ENCODE measurements at places on chromosomes 4 and X.

GRCh38 chr4:143653031-143653430, 47.4 kb downstream of the FREM3 start:
- no peak for DNase-seq

GRCh38 chr4:153963216-153963615, 174.3 kb upstream of the SFRP2 start:
- no peak for DNase-seq

DNA sequence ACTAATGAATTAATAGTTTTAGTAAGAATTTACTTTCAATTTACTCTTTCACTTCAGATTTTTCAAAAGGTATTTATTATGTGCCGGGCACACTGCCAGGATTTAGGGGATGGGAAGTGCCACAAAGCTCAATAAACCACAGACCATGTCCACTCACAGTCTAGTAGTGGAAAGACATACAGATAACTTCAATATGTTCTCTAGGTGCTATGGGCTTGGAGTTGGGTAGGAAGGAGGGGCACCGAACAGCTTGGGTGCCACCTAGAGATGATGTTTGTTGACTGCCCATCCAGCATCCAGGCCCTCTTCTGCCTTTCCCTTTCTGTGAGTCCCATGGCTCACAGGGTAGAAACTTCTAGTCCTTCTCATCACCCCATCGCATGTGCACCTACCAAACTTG, 17.8 kb downstream of the MFAP3L start:
- DNase-seq: no peak

DNA sequence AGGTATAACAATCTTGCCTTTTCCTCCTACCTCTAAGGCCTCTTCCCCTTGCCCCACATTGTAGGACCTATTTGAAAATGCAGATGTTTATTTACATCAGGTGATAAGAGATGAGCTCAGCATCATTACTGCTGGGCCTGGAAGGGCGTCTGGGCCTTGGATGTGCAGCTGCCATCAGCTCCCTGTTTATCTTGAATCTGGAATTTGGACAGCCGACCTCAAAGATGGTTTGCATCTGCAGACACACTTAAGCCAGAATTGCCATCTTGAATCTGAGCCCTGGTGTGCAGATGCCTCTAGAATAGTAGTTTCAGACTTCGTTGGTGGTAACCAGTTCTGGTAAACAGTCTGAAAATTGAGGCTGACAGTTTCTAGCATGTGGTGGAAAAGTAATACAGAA, 59.0 kb downstream of the FAM193A start:
- no peak for DNase-seq

- no peak for DNase-seq
These were observed 4.6 kb downstream of the ARHGAP10 start for GRCh38 chr4:147736458-147736857.

DNA sequence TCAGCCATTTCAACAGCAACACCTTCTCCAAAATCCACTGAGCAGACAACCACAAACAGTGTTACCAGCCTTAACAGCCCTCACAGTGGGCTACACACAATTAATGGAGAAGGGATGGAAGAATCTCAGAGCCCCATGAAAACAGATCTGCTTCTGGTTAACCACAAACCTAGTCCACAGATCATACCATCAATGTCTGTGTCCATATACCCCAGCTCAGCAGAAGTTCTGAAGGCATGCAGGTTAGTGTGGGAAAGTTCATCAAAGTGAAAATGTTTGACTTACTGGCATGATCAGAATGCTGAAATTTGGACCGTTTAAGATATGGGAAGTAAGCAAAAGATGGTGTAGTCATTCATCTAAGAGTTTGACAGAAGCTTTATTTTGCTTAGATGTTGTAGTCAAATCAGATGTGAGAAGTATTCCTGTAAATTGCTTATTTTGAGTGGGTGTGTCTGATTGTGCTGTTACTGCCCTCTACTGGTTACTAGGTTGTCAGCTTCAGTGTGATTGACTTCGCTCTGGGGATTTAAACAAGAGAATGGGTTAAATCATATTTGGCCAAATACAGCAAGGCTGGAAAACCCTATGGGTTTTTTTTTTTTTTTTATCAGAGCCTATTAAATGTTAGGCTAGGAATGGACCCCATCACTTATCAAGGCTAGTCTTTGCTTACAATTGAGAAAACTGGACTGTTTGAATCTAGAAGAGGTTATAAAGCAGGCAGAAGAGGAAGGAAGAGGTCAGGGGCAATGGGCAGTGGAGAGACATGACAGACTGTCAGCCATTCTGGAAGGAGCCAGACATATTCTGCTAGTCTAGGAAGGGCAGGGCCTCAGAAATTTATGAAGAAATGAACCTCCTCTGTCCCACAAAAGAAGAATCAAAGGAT, 130.3 kb downstream of the DIPK2B start:
- peak; percentile 14 for DNase-seq

DNA sequence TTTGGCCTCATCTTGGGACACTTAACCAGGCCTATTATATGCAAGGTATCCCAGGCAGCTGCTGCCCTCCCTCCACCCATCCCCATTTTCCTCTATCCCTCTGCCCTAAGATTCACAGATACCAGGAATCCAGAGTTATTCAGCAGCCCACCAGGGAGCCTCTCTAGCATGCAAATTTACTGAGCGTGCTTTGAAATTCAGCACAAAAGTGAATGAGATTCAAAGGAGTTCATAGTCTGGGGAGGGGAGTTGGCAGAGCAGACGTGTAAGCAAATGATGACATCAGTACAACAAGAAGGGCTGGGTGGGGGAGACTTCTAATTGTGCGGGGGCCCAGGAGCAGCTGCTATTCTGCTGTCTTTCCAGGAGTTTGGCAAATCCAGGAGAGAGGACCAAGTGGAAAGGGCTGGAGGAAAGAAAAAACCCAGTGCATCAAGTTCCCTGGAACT, 1.7 kb upstream of the MTM1 start:
- no peak for DNase-seq

DNA sequence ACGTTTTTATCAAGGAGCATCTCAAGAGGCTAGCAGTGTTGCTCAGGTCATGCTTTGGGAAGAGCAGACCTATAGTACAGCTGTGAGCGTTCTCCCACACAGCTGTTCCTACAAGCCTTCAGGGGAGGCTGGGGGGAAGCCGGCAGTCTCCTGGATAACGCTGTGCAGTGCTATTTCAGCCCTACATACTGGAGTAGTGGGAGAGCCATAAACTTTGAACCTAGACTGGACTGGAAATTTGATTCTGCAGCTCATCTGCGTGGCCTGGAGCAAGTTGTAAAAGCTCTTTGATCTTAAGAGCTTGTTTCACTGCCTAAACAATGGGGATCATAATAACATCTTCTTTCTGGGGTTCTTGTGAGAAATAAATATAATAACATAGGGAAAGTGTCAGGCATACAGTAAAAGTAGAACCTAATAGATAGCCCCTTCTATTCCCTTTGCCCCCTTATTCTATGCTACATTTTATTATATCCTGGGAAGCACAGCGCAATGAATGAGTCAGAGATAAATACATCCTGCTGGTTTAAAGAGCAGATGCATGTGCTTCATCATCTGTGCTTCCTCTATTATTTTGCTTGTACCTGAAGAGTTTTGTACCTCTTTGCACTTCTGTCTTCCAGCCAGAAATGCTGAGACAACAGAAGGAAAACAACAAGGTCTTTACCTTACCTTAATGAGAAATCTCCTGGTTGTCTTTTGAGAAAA, 14.7 kb upstream of the AMBN start:
- DNase-seq: no peak

- no peak for DNase-seq
These were observed 6.8 kb upstream of the SOWAHB start for GRCh38 chr4:76904646-76905190.

GRCh38 chr4:124727331-124727890, 14.9 kb upstream of the ANKRD50 start:
- DNase-seq: no peak

DNA sequence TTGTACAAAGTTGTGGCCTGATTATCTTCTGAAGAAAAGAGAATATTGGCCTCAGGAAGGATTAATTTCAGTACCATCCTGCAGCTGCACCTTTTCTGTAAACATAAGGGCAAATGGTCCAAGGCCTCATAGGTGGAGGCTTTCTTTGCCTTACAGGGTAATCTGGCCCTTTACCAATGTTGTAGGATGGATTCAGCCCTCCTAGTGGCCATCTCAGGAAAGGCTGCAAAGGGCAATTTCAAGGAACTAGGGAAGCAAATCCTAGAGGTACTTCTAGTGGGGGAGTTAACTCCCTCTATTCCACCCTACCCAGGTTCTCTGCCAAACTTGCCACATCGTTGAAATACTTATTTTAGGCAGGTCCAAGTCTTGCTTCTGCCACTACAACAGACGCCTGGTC, 57.6 kb downstream of the UGT2B11 start:
- no peak for DNase-seq

- DNase-seq: no peak
These were observed 56.9 kb downstream of the SOWAHB start for GRCh38 chr4:76841026-76841425.

DNA sequence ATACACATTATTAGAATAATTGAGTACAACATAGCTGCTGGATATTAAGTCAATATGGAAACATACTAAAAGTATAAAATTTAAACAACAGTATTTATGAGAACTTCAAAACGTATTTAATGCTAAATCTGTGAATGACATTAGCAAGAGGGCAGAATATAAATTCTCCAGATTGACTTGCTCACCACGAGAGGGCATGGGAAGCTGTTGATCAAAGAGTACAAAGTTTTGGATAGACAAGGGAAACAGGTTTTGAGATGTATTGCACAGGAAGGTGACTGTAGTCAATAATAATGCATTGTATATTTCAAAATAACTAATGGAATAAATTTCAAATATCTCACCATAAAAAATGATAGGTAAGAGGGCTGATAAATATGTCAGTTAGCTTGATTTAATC, 768.2 kb downstream of the CENPC start:
- DNase-seq: no peak

DNA sequence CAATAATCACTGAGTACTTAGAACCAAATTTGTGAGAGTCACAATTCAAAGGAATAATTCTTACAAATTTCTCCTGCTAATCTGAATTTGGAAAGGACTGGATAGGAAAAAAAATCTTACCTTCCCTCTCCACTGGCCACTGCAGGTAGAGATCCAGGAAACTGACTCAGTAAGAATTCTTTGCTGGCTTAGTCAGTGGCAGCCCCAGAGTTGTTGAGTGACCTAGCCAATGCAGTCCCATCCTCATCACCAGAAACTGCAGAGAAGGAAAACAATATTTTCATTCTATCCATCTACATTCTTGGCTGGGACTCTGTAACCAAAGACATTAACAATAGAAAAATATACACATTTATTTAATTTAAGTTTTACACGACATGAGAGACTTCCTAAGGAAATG, 572.0 kb downstream of the ADGRL3 start:
- no peak for DNase-seq

DNA sequence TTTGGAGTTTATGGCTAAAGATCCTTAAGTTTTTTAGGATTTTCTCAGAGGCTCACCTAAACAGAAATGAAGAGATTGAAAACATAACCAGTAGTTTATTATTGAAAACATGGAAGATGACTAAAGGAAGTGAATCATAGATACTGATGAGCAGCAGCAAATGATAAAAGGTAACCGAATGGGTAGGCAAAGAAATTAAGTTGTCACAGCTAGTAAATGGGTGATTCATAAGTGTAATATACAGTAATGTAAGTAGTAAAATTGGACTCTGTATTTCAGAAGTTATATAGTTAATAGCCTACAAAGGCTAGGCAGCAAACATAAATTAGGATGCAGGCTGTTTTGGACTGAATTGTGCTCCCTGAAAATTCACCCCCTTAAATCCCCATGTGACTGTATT, 59.0 kb upstream of the ADGRA3 start:
- DNase-seq: no peak

DNA sequence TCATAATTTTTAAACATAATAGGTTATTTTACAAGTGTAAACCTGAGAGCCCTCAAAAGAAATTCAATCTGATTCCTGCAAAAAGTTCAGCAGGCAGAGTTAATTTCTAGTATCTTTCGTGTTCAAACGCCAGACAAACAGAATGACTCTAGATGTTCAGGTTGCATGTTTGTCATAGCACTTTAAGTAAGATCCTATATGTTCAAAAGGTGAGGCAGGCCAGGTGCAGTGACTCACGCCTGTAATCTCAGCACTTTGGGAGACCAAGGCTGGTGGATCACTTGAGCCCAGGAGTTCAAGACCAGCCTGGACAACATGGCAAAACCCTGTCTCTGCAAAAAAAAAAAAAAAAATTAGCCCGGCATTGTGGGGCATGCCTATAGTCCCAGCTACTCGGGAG, 1.1 kb upstream of the RASSF6 start:
- DNase-seq: no peak

- DNase-seq: no peak
These were observed 33.9 kb downstream of the GPRIN3 start for GRCh38 chr4:89273741-89274141.

GRCh38 chrX:104195489-104196084, 29.3 kb downstream of the FAM199X start:
- DNase-seq: peak; percentile 2

GRCh38 chr4:2799971-2800690, 7.2 kb downstream of the SH3BP2 start:
- no peak for DNase-seq

GRCh38 chrX:1488745-1489144, 36.0 kb upstream of the ASMTL start:
- DNase-seq: no peak

DNA sequence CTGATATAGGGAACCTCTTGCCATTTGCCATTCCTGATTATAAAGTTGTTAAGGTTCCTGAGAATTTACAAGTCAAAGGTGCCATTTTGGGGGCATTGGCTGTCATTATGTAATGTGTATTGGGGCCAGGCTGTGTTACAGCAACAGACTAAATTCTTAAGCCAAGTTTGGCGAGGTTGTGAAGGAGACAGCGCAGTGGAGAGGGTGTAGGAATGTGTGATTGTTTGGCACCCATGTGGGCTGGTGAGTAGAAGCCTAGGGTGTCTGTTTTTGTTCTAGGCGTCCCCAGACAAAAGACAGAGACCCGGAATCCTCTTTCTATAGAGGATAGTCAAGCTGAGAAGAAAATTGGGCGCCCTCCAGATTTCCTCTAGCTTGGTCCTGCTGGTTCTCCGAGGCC, 2535.3 kb downstream of the PCDH7 start:
- DNase-seq: no peak
